ENCODE measurements at places on chromosomes 1 and 21.
A peak's percentile ranks its signal among the peaks of the same experiment; 100 is the strongest.

DNA sequence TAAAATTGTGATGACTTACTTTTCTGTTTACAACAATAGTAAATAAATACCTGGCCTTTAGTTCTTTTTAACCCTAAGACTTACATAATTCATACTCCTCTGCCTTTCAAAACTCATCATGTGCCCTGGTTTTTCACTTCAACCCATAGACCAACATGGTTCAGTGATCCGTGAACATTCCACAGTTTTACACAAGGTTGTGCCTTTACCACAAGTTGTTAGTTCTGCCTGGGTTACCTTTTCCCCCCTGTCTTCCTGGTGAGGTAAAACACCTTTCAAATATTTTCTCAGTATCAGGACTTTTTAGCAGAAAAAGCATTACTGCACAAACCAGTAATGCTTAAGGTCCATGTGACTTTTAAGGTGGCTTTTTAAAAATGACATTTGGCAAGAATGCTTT, 1466.4 kb downstream of the PLA2G4A start:
- no peak for DNase-seq

DNA sequence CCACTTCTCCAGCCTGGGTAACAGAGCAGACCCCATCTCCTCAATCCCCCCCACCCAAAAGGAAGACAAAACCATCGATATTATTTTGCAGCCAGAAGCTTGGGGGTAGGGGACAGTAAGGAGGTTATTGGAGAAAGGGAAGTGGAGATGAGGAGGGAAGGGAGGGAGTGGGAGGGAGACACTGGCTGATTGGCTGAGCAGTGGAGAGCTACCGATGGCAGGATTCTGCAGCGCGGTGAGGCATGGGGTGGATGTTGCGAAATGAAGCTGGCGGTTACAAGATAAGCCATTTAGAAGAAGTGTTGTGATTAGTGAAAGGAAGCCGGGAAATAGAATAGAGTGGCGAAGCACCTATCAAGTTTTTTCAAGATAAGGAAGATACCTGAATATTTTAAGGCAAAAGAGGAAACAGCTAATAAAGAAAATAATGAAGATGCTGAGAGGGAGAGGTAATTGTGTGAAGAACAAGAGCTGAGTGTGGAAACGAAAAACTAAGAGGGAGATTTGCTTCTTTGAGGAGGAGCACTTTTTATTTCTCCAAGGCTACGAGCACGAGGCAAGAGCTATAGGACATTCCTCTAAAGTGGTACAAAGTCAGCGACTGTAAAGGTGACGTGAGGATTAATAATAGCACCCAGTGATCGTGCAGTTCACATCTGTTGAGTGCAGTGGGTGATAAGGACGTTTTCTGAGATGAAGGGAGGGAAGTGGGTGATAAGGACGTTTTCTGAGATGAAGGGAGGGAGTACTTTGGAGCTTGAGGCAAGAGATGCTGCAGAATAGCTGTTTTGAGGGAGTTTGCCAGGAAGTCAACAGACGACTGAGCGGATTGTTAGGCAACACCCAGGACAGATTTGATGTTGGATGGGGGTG, 103.2 kb upstream of the KIF26B start:
- DNase-seq, result no peak

GRCh38 chr1:15176898-15177665, 23.5 kb downstream of the TMEM51 start:
- DNase-seq, result no peak

GRCh38 chr1:47161298-47162040, 24.2 kb downstream of the CYP4A22 start:
- no peak for DNase-seq

GRCh38 chr1:3992103-3992556, 92.1 kb upstream of the C1orf174 start:
- DNase-seq, result no peak

DNA sequence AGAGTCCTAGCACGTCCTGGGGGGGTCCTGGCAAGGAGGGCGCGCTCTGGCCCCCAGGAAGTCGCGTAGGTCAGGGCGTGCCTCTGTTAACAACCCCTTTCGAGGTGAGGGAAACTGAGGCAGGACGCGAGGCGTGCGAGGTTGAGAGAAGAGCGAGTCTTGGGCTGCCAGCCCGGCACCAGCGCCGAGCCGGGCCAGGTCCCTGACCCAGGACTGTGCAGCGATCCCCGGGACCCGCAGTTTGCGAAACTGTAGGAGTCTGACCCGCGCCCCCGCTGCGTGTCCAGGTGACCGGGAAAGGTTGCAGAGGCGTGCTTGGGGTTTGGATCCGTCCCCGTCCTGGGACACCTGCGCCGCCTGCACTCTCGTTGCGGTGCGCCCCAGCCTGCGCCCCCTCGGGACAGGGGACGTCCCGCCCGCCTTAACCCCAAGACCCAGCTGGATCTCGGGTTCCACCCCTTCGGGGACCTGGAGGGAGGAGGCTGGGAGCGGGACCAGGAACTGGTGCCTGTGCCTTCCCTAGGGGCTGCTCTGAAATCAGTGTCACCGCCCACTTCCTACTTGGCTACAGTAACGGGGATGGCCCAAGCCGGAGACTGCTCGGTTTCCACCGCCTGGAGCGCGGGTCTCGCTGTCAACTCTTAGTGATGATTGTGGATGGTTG, 493 bp downstream of the DISC1 start:
- DNase-seq, result peak; percentile 59

DNA sequence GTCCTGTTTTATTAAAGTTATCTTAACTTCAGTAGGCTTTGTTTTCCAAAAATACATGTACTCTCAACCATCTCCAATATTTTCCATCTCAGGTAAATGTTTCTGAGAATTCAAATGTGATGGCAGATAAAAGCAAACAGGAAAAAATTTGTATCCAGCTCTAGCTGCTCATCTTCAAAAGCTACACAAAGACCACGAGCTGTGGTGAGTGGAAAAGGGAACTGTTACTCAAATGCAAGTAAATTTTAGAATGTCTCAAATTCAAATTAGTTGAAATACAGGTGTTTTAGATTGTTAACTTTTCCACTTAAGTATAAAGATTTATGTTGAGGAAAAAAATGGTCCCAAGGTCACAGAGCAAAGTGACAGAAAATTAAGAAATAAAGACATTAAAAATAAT, 216.0 kb downstream of the SLC45A1 start:
- no peak for DNase-seq

- no peak for DNase-seq
Measured at GRCh38 chr1:161678500-161678899, 15.6 kb downstream of the FCGR2B start.

DNA sequence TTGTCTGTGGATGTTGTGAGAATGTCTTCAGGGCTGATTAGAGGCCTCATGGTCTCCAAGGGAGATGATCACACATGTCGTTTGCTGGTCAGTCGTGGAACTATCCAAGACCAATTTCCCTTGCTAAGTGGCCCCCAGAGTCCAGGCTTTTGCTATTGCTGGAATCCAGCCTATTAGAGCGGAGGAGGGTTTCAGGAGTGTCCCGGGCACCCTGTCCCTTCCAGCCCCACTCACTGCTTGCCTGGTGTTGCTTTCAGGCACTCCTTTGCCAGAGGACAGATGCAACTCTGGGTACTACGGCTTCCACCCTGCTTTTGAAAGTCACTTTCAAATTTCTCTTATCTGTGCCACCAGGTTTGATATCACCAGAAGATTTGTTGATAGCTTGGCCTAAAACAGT, 149.1 kb downstream of the NOS1AP start:
- DNase-seq, result no peak

DNA sequence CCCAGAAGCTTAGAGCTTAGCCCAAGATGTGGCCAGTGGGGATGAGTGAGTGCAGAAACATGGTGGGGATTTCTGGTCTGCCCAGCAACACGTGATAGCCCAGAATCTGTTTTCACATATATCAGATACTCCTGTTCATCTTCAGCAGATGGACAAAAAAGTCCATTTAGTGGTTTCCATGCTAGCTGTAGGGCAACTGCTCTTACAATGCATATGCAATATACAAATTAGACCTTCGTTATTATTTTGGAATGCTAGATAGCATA, 96.9 kb upstream of the SGIP1 start:
- no peak for DNase-seq

DNA sequence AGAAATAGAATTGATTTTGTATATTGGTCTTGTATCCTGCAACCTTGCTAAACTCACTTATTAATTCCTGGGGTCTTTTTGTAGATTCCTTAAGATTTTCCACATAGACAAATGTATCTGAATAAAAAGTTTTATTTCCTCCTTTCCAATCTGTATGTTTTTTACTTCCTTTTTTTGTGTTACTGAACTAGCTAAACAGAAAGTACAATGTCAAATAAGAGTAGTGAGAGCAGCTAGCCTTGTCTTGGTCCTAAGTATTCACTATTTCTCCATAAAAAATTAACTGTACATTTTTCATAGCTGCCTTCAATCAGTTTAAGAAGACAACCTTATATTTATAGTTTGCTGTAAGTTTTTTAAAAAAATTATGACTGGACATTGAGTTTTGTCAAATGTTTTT, 74.9 kb downstream of the FASLG start:
- DNase-seq, result no peak

- DNase-seq, result no peak
Measured at GRCh38 chr1:4428711-4429110, 225.7 kb upstream of the AJAP1 start.

GRCh38 chr1:12012560-12013316, 6.6 kb upstream of the MIIP start:
- peak; percentile 33 for DNase-seq

GRCh38 chr1:56569661-56570060, 9.7 kb downstream of the PLPP3 start:
- no peak for DNase-seq

- no peak for DNase-seq
Measured at GRCh38 chr1:196355206-196355786, 252.9 kb downstream of the KCNT2 start.

- no peak for DNase-seq
Measured at GRCh38 chr1:211928993-211929637, 98.6 kb upstream of the LPGAT1 start.

- no peak for DNase-seq
Measured at GRCh38 chr1:14855268-14855667, 256.8 kb downstream of the KAZN start.

DNA sequence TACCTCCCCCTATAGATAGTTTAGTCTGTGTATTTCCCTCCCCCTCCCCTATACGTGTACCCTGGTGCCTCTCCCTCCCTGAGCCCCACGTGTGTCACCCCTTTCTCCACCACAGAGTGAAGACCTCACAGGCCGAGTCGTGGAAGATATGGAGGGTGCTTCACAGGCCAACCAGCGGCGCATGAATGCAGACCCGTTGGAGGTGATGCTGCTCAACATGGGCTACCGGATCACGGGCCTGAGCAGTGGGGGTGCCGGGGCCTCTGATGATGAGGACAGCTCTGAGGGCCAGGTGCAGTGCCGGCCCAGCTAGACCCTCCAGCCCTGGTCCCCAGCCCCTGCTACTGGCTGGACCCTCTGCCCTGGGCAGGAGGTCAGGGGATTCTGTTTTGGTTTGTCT, 15.9 kb upstream of the TMEM222 start:
- DNase-seq, result no peak

GRCh38 chr1:81073580-81073979, 727.2 kb upstream of the ADGRL2 start:
- no peak for DNase-seq

Data from dorsolateral prefrontal cortex (tissue), 122 donors.